Fibroblast of upper back skin (primary cell): ENCODE measurements at places on chromosomes 1 and 21.

GRCh38 chr21:19228226-19228625 lies 824.6 kb upstream of the TMPRSS15 start:
- no peak for DNase-seq

DNA sequence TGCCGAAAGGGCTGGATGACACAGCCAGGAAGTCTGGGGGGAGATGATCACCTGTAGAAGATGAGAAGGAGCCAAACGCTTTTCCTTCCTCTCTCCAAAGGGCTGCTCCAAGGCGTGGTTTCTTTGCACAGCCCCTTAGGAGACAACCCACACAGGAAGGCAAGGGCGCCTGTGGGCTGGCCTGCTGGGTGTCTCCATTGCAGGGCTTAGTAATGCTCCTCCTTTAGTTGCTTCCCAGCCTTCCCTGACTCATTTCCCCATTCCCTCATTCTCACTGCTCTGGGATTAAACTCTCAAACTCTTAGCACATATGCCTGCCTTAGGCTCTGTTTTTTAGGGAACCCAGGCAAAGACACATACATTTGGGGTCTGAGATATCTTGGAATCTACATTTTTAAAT lies 1.7 kb upstream of the CLCA1 start:
- DNase-seq, result peak; percentile 16

- DNase-seq, result no peak
Measured at GRCh38 chr1:22584001-22584562, 20.8 kb downstream of the EPHA8 start.

GRCh38 chr1:87093286-87093685 lies 178.9 kb downstream of the HS2ST1 start:
- DNase-seq, result no peak

DNA sequence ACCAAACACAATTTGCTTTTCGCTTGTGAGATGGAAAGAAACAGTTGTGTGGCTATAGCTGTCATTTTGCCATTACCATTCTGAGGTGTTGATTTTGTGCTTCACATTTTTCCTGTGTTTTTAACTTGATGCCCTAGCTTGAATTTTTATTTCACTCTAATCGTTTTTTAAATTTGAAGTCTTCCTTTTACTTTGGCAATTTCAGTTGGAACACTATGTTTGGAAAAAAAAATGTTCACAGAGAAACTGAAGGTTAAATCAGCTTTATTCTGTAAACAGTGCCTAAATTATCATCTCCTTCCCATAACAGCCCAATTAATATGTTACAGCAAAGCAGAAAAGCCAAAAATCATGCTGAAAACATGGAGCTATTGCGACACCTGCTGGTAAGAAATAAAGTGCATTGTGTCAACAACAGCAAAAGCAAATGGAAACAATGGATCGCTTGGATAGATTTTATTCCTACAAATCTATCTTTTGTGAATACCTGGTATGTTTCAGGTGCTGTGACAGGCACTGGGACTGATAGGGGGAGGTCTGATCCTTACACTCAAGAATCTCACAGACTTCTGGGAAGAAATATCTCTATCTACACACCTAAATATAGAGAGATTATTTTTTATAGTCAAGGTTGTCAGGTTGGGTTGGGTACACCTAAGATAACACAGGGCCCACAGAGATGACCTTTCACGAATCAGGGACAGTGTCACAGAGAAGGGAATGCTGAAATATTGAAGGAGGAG lies 16.2 kb upstream of the ERICH3 start:
- peak; percentile 64 for DNase-seq

GRCh38 chr1:223886516-223886921 lies 40.8 kb upstream of the TP53BP2 start:
- no peak for DNase-seq

DNA sequence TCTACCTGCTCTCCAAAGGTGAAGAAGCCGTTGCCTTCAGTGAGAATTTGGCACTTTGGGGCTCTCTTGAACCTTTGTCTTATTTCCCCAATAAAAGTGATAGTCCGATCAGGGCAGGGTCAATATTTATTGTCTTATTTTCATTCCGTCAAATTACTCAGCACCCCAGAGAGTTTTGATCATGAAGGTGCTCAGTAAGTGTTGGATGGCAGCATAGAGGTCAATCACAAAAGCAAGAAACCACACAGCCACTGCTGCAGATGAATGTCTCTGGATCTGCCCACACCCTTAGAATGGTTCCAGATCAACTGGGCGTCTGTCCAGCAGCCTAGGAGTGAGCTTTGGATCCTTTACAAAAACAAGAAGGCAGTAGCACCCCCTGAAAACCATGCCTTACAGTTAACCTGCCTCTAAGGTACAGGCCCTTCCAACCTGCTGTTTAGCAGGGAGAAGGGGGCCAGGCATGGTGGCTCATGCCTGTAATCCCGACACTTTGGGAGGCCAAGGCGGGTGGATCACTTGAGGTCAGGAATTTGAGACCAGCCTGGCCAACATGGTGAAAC lies 97.3 kb downstream of the PSMG1 start:
- DNase-seq, result no peak

DNA sequence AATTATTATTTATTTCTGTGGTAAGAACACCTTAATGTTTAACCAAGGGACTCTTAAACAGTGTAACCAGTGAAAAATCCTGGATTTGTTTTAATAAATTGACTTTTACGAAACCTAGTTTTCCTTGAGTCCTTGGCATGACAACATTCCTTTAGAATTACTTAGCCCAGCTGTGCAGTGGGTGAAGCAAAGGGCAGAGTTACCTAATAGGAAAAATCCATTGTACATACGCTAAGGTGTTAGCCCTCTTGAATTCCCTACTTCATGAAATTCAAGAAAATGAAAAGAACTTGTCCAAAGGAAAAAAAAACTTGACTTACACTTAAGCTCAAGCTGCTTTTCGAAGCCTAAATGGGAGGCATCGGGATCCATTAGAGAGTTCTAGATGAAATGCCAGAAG lies 852.0 kb upstream of the ADAMTS5 start:
- no peak for DNase-seq

GRCh38 chr1:180262628-180263488 lies 32.8 kb downstream of the LHX4 start:
- DNase-seq, result peak; percentile 31

GRCh38 chr1:236292425-236292824 lies 10.7 kb upstream of the ERO1B start:
- no peak for DNase-seq

DNA sequence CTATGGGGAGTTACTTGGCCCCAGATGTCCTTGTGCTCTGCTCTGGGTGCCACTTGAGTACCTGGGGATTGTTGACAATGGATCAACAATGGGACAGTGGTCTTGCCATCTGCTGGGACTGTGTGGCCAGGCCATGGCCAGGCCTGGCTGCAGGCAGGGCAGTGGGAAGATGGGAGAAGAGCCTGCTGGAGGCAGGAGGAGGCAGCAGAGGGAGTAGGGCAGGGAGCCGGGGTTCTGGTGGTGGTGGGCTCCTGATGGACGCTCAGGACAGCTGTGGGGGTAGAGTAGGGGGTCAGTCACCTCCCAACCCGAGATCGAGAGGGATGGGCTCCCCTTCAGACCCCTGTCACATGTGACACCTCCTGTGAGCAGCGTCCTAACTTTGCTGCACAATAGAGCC lies 81.0 kb downstream of the ARHGEF10L start:
- DNase-seq, result no peak

GRCh38 chr1:85617633-85618100 lies 37.1 kb downstream of the CCN1 start:
- DNase-seq, result peak; percentile 67

- peak; percentile 55 for DNase-seq
Measured at GRCh38 chr1:150535511-150536287, 13.5 kb upstream of the ADAMTSL4 start.

- no peak for DNase-seq
Measured at GRCh38 chr1:26049531-26050247, 3.8 kb upstream of the SLC30A2 start.

DNA sequence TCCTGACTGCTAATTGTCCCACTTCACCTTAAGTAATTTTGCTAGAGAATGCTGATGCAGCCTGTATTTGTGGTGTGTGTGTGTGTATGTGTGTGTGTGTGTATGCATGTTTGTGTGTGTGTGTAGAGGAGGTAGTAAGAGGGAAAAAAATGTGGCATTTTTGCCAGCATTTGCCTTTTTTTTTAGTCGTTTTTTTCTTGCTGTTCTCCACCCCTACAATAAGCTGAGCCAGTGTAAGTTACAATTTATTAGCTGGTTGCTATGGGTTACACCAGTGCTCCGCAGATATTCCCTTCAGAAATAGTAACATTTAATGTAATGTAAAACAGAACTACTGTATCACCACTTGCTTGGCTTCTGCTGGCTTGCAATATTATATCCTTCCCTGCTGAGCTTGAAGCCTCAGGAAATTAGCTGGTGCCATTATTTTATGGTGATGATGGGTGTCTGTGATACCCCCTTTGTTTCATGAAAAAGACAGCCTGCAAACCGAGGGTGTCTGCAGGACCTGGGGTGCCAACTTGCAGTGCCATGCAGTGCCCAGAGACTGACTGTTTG lies 23.4 kb upstream of the IGSF3 start:
- peak; percentile 36 for DNase-seq

GRCh38 chr21:38133240-38133639 lies 123.6 kb upstream of the KCNJ15 start:
- no peak for DNase-seq

DNA sequence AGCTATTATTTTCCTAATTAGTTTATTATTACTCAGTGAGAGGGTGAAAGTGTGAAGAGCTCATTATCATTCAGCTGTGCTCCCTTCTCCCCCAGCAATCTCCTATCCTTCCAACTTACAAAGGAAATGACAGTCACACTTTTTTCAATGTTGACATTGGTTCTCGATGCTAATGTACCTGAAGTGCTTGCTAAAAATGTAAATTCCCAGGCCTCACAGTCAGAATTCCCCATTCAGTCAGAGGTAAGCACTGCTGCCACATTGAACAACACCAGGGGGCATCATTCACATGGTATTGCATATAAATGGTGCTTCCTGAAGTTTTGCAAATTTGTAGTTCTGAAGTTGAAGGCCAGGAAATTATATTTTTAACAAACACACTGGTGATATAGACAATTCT lies 132.7 kb upstream of the FOXD3 start:
- DNase-seq, result no peak

GRCh38 chr1:55204997-55205396 lies 10.2 kb downstream of the USP24 start:
- DNase-seq, result no peak

GRCh38 chr1:92424381-92424780 lies 62.3 kb downstream of the GFI1 start:
- DNase-seq, result no peak
